ENCODE measurements at places on chromosomes 2 and 18. TPM values are rescaled to one million over a fixed set of nuclear protein-coding genes. Genes with fewer than 3 reads are reported as not detected.

GRCh38 chr2:209613649-209614305 lies 157.9 kb upstream of the UNC80 start:
- H3K27ac ChIP-seq, result no peak overlapping the region
- no peak for DNase-seq
- H3K36me3 ChIP-seq, result no peaks in the 10 kb centered on the region
- H3K4me1 ChIP-seq, result no peaks in the 10 kb centered on the region
- no peak overlapping the region for H3K4me3 ChIP-seq

- no peak overlapping the region for H3K4me3 ChIP-seq
- no peaks in the 10 kb centered on the region for H3K36me3 ChIP-seq
- no peaks in the 10 kb centered on the region for H3K27me3 ChIP-seq
Measured at GRCh38 chr2:221467610-221468009, 104.5 kb downstream of the EPHA4 start.

The UGT1A8 gene
- polyA plus RNA-seq, result 7.4 TPM

The NT5DC4 gene
- polyA plus RNA-seq, result not detected

The DIS3L2 gene
- 9.0 TPM for polyA plus RNA-seq

The IL36B gene
- polyA plus RNA-seq, result not detected

The DBI gene
- polyA plus RNA-seq, result 740 TPM
